Natural killer cell (primary cell): ENCODE measurements at places on chromosomes 4 and X. TPM values are rescaled to one million over a fixed set of nuclear protein-coding genes. Genes with fewer than 3 reads are reported as not detected.

PLP1 gene
- total RNA-seq, result not detected

GRCh38 chrX:31093639-31093975 lies 21.8 kb upstream of the FTHL17 start:
- H3K4me1 ChIP-seq, result no peaks in the 10 kb centered on the region
- no peak overlapping the region for H3K4me3 ChIP-seq
- H3K27ac ChIP-seq, result no peak overlapping the region
- no peak for DNase-seq
- no peaks in the 10 kb centered on the region for H3K36me3 ChIP-seq
- H3K27me3 ChIP-seq, result no peaks in the 10 kb centered on the region

EPHA5 gene
- total RNA-seq, result not detected

DNA sequence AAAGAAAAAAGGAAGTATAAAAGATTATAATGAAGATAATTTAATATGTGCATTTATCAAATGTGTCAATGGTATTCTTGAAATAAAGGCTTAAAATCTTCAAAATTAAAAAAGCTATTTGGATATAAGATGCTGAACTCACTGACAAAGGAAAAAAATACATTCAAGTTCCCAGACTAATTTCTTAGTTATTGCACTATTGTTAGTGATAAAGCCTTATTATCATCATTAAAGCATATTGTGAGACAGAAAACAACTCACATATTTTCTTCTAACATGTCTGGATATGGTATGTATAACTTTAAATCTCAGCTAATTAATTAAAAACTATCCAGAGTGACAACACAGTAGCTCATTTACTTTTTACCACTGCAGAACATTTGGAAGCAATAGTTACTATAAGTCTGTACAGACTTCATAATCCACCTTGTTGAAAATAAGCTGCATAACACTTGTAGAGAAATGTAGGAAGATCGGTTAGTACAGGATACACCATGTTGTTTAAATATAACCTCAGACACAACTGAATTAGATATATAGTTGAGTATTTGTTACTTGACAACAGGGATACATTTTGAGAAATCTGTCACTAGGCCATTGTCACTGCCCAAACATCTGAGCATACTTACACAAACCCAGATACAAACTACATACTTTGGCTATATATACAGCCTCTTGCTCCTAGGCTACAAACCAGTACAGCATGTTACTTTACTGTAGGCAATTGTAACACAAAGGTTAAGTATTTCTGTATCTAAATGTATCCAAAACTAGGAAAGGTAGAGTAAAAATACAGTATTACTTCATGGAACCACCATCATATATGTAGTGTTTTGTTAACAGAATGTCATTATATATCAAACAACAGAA lies 12.8 kb upstream of the FAM200B start:
- no peak for DNase-seq
- H3K36me3 ChIP-seq, result no peaks in the 10 kb centered on the region
- peaks cover 4% of the 10 kb centered on the region for H3K4me1 ChIP-seq
- no peak overlapping the region for H3K4me3 ChIP-seq

YTHDC1 gene
- total RNA-seq, result 225 TPM

- no peaks in the 10 kb centered on the region for H3K4me1 ChIP-seq
- H3K36me3 ChIP-seq, result peaks cover 24% of the 10 kb centered on the region
Measured at GRCh38 chrX:41153957-41154356, 68.7 kb downstream of the USP9X start.

DNA sequence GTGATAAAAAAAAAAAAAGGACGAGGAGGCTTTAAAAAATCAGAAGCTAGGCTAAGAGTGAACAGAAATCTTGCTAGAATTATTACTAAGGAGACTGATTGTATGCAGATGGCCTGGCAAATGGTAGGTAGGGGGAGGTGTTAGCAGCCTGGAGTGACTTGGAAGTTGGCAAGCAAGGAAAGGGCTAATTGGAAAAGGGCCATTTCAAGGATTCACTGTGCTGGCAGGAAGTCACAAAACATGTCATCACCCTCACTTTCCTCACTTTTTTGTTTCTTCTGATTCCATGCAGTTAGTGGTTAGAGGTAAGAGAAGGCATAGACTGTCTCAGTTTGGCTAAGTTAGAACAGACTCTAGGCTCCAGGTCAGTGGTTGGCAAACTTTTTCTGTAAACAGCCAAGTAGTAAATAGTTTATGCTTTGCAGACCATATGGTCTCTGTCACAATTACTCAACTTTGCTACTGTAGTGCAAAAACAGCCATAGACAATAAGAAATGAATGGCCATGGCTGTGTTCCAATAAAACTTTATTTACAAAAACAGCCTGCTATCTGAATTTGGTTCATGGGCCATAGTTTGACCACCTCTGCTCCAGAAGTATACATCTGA lies 646.5 kb upstream of the ACTRT1 start:
- no peaks in the 10 kb centered on the region for H3K36me3 ChIP-seq
- H3K4me1 ChIP-seq, result no peaks in the 10 kb centered on the region
- H3K27me3 ChIP-seq, result no peaks in the 10 kb centered on the region
- no peak for DNase-seq

DNA sequence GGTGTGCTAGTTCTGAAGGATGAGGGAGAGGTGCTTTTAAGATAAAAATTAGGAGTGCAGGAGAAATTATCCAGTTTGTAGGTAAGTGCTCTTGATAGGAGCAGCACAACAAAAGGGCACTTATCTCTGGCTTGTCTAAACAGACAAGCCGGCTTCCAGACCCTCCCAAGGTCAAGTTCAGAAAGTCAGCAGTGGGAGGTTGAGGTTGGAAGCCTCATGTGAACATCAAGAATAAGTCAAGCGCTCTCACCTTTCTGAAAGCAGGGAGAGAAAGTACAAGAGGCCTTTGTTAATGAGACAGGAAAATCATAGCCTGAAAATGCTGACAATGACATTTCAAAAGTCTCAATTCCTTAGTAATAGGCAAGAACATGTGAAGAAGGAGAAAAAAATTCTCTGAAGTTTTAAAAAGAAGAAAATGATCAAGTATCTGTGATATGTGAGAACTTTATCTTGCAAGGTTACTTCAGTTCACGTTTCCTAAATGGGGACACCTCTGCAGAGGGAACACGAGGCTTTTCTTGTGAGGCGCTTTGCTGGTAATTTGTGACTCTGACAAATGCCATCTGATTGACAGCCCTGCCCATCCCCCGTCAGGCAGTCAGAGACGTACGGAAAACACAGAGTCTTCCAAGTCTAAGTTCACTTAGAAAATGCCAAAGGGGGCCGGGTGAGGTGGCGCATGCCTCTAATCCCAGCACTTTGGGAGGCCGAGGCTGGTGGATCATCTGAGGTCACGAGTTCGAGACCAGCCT lies 62.2 kb downstream of the TIGD2 start:
- no peaks in the 10 kb centered on the region for H3K36me3 ChIP-seq
- no peaks in the 10 kb centered on the region for H3K4me1 ChIP-seq
- H3K27me3 ChIP-seq, result no peaks in the 10 kb centered on the region
- no peak for DNase-seq

- H3K36me3 ChIP-seq, result no peaks in the 10 kb centered on the region
- DNase-seq, result no peak
- no peaks in the 10 kb centered on the region for H3K4me1 ChIP-seq
- no peak overlapping the region for H3K27ac ChIP-seq
Measured at GRCh38 chrX:123924186-123924585, 37.3 kb upstream of the STAG2 start.

ATP8A1 gene
- 147 TPM for total RNA-seq
